ENCODE measurements at places on chromosomes 5 and 9.

DNA sequence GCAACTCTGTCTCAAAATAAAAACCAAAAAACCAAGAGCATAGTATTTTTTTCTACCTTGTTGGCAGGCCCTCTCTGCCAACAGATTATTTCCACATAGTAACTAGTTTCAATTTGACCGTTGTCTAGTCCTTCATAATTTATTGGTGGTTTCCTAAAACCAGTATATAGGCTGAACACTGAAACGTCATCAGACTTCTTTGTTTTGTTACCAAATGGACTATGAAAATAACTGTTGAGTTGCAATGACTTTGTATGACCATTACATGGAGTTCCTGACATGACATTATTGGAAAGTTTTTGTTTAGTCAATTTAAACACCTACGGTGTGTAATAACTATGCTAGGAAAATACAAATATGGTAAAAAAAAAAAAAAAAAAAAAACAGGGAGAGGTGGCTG lies 1.7 kb downstream of the AGGF1 start:
- DNase-seq: no peak

- DNase-seq: no peak
These were observed 106.0 kb downstream of the SMARCA2 start for GRCh38 chr9:2120926-2121689.

DNA sequence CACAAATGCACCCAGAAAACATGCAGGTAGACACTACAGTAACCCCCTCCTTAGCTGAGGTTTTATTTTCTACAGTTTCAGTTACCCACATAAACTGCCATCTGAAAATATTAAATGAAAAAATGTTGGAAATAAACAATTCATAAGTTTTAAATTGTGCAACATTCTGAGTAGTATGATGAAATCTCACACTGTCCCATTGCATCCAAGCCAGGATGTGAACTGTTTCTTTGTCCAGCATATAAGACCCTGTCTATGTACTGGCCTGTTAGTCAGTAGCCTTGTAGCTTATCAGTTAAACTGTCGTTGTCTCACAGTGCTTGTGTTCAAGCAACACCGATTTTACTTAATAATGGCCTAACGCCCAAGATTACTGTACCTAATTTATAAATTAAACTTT lies 630.5 kb downstream of the ANXA1 start:
- DNase-seq: no peak

GRCh38 chr9:88583901-88584596 lies 49.1 kb downstream of the NXNL2 start:
- no peak for DNase-seq

GRCh38 chr9:83570359-83570758 lies 32.2 kb upstream of the FRMD3 start:
- DNase-seq: no peak

DNA sequence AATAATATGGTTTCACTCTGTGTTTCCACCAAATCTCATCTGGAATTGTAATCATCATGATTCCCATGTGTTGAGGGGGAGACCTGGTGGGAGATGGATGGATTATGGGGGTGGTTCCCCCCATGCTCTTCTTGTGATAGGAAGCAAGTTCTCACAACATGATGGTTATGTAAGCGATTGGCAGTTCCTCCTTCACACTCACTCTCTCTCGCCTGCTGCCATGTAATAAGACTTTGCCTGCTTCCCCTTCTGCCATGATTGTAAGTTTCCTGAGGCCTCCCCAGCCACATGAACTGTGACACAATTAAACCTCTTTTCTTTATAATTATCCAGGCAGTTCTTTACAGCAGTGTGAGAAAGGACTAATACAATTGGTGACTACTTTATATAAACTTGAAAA lies 48.4 kb downstream of the PTBP3 start:
- no peak for DNase-seq

GRCh38 chr9:37151812-37152211 lies 31.4 kb downstream of the ZCCHC7 start:
- no peak for DNase-seq

- no peak for DNase-seq
These were observed 203.8 kb upstream of the ACO1 start for GRCh38 chr9:32180597-32180996.

DNA sequence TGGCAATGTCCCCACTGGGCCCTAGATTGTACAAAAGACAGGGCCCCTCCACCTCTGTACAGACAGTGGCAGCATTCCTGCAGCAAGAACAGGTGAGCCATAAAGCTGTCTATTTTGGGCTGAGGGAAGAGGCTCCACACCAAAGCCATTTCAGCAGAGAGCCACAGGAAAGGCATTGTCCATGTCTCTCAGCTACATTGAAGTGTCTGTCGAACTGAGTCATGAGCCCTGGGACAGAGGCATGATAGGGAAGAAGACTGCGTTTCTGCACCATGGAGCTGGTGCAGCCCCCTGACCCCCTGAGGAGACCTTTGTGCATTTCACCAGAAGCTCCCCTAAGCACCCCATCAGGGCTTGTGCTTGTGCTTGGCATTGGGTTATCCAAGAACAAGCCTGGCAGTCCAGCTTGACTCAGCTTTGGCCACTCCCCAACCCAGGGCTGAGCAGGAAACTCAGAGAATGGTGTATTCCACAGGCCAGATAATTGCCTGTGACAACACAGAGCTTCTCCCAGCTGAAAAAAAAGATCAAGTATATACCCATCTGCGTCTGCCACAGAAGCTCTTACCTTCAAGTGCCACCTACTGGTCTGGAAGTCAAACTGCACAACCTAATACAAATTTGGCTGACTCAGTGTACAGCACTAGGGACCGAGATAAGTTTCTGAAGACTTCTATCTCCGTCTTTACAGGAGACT lies 5.9 kb upstream of the FRMD3 start:
- DNase-seq: no peak

DNA sequence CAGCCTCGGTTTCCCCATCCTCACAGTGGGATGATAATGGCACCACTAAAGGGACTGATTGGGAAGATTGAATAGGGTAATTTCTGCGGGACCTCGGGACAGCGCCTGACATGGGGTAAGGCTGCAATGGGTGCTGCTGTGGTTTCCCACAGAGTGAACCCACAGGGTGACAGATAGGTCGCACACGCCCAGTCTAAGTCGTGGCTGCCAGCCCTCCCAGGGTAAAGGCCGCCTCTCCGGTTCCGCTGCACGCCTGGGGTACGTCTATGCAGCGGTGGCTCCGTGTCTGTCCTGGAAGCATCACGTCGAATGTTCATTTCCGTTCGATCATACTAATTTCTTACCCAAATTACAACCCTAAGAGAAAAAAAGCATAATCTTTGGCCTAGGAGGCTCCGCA lies 631 bp downstream of the CFAP77 start:
- DNase-seq: no peak

DNA sequence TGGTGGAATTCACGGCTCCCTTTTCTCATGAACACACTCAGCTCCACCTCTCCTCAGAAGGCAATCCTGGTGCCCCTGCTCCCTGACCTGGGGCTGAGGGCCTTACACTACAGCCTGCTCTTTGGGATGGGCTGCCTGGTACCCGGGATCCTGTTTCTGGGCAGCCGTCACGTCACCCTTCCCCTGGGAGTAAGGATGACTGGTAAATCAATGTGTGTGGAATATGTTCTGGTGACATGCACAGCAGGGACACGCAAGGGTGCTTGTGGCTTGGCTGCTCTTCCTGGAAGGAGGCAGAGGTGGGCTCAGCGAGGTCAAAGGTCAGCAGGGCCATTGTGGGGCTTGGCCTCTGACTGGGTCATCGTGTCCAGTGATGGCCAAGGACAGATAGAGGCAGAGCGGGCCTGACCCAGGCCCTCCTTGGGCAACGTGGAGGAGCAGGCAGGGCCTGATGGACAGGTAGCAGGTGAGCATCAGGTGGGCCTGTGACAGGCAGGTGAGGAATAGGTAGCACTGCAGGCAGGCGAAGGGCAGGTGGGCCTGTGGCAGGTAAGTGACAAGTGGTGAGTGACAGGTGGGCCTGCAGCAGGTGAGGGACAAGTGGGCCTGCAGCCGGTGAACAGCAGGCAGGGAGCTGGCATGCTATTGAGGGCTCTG lies 399.4 kb upstream of the IRX4 start:
- no peak for DNase-seq

- DNase-seq: no peak
These were observed 18.1 kb downstream of the LPCAT1 start for GRCh38 chr5:1505506-1506241.

DNA sequence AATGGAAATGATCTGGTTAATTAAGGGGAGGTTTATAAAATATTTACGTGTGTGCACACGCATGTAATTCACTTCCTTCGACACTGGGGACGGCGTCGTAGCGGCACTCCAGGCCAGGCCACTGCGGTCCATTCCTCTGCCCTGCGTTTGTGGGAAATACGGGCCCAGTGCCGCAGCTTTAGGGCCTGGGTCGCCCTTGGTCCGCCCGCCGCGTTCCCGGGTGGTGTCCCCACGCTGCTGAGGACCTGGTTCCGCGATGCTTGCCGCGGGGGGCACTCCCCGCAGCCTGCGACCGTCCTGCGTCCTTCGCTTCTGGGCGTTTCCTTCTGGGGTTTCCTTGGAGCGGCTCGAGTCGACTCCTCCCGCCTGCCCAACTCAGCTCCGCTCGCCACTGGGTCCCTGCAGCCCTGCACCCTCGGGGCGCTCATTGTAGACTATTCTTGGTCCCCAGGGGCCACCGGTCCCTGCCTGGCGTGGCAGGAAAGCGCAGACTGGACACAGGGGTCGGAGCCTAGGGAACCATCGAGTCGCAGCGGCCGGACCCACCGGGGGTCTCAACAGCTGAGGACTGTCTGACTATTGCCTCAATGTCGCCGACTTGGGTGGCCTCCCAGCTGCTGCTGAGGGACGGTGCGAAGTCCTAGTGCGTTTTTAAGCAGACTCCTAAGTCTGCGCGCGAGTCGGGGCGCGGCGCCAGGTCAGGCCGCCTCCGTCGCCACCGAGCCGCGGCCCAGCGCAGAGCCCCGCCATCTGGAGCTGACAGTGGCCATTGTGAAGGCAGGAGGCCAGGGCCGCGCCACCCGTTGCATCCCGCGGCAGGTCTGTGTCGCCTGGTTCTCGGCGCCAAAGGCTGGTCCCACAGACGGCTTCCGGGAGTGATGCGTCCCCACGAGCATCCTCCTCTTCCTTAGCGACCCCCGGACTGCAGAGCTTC lies 4.4 kb upstream of the IRX1 start:
- no peak for DNase-seq

GRCh38 chr5:90287036-90287435 lies 122.5 kb downstream of the CETN3 start:
- no peak for DNase-seq

DNA sequence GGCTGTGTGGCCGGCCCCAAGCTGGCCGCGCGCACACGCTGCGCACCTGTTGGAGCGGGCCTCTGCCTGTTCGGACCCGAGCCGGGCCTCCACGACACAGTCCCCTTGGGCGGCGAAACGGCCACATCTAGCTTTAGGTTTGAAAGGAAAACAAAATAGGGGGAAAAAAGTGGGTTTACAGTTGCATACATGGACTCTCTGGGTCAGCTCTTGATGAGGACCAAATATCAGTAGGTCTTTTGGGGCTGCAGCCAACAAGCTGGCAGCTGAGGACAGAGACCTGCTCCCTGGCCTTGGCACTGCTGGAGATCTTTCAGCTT lies 20.7 kb downstream of the IGIP start:
- DNase-seq: no peak
